ENCODE measurements at places on chromosomes 11 and 22.

- DNase-seq, result no peak
These were observed 1.4 kb downstream of the SLC25A22 start for GRCh38 chr11:796565-797295.

- DNase-seq, result peak; percentile 7
These were observed 7.1 kb downstream of the PNPLA5 start for GRCh38 chr22:43884600-43885318.

DNA sequence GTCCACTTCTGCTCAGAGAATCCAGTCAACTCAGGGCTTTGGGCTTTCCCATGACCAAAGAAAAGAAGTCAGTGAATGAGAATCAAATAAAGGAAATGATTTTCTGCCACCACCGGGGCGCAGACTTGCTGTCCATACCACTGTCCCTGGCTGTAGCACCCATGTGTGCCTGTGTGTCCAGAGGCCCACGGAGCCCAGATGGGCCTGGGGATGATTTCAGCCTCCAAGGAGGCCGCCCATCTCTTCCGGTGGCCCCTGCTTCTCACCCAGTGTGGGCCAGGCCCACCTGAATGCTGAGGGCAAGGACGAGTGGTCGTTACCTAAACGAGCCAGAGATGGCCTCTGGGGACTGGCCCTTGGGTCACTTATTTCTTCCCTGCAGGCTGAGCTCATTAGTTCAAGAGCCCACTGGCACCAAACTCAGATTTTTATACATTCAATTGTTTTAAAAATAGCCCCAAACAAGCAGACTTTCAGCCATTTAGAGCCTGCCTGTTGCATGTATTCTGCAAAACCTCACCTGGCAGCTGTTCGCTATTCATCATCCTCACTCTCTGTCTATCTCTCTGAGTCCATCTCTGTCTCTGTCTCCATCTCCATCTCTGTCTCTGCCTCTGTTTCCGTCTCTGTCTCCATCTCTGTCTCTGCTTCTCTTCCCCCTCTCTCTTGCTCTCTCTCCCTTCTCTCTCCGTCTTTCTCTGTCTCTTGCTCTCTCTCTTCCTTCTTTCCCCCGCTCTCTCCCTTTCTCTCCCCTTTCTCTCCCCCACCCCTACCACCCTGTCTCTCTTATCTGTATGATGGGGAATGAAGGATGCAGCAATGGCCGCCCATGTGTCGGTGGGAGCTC lies 24.2 kb downstream of the KRTAP5-5 start:
- DNase-seq, result no peak

DNA sequence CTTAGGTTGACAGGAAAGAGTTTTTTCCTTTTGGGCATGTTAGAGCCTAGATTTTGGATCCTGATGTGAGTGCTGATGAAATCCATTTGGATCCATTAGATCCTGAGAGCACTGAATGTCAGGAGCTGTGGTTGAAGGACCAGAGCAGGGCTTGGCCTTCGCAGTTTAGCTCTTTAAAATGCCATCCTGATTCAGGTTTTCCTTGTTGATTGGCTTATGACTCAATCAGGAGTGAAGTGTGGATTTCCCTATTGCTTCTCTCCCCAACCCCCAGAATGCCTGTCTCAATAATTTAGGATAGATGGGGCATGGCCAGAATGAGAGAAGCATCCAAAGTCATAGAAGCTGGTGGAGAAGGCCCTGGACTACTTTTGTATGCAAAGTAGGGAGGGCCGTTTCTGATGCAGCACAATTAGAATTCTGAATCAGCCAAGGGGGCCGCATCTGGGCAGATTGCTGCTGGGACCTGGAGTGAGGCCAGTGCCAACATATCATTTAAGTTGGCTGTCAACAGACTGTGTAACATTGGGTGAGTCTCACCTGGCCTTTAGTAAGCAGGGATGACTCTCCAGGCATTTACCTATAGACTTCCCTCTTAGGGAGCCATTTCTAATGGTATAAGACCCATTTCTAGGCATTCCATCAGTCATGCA lies 80.5 kb downstream of the TEAD1 start:
- DNase-seq, result no peak

- DNase-seq, result no peak
These were observed 23.8 kb downstream of the ALG12 start for GRCh38 chr22:49894322-49895054.

DNA sequence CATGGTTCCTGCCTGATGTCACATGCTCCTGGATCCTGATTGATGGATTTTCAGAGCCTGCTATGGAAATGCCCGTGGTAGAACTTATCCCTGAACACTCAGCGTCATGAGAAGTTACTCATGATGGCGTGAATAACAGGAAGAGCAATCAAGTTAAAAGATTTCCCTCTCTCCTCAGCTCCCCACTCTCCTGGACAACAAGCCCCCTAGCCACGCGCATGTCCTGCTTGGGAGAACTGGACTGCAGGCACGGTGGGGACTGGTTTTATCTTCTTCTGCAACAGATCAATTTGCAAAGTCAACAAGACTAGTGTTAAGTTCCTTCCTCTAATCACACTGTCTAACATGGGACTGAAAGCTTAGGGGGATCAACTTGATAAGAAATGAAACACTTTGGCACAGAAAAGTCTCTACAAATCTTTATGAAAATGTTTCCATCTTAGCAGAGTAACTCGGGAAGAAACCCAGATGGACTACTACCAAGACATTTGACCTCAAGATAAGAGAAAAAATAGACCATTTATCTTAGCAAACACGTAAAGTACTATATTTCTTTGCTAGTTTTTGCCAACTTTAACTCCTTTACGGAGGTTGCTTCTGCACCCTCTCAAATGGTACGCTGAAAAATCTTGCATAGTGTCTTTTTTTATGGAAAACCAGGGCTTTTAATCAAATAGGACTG lies 27.6 kb downstream of the POU2AF1 start:
- no peak for DNase-seq

DNA sequence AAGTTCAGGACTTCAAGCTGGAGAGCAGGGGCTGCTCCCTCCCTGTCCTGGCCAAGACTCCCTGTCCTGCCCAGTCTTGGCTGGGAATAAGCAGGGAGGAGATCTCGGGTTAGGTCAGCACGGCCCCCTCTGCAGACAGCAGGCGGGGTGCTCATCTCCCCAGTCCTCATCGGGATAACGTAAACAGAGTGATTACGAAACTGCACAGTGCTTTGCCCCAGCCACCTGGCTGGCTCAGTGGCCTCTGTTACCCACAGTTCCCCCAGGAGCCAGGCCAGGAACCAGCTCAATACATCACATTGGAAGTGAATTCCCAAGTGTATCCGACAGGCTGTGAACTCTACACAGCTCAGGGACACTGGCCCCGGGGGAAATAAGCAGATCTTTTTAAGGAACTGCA lies 42.7 kb upstream of the KCNJ11 start:
- no peak for DNase-seq

DNA sequence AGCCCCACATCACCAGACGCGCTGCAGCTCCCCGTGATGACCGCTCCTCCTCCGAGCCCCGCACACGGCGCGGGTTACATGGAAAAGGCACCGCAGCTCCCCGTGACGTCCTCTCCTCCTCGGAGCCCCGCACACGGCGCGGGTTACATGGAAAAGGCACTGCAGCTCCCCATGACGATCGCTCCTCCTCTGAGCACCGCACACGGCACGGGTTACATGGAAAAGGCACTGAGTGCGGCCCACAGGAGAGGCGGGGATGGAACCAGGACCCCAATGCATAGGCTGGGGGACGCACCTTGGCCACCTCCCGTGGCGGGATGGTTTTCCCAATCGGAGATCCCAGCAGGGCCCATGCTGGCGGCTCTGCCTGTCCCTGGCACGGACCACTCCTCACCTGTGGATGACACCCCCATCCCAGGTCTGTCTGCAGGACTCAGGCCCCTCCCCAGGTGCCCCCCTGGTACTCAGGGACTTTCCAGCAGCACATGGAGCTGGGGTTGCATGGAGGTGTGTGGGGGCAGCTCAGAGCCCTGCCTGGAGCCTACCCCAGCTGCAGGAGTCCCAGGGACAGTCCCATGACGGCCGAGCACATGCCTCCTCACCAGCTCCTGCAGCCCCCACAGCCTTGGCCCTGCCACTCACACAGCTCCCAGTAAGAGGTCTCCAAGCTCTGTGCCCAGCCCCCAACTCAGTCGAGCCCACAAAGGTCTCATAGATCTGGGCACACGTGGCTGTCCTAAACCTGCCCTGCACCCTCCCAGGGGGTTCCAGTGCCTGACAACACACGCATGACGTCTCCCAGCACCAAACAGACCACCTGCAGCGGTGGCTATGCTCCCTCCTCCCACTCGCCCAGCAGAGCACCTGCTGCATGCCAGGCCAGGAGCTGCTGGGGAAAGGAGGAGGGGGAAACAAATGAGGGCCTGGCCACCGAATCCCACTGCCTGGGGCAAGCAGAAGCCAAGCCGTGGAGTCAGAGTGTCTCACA lies 166.6 kb downstream of the BRD1 start:
- no peak for DNase-seq

- no peak for DNase-seq
These were observed 732 bp upstream of the SORL1 start for GRCh38 chr11:121451178-121451985.

DNA sequence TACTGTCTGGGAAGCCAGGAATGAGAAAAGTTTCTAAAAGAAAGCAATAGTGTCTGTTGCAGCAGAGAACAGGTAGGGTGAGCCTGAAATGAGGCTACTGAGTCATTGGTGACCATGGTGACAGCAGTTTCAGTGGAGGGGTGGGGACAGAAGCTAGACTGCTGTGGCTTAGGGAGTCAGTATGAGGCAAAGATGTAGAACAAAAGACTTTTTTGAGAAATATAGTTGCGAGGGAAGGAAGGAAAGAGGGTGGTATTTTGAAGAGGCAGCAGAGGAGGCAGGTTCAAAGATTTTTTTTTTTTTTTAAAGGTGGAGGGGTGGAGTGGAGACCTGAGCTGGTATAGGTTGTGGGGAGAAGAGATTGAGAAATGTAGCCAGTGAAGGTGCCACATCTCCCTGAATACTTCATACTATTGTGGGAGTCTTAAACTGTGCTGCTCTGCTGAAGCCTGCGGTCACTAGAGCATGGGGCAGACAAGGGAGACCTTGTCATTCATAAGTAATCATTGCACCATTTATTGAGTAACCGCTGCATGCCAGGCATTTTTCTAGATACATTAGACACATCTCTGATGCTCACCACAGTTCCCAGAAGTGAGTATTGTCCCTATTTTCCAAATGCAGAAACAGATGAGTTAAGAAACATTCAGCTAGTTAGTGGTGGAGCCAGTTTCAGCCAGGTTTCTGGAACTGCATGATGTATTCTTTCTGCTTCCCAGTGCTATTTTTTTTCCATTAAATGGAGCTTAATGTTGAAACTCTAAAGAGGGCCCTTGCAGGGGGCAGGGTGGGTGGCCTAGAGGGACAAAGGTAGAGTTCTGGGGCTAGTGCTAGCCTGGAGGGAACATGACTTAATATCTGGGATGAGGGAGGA lies 49.9 kb downstream of the STIM1 start:
- DNase-seq, result peak; percentile 29

- DNase-seq, result no peak
These were observed 106.4 kb downstream of the MIAT start for GRCh38 chr22:26763633-26764361.
